ENCODE measurements at places on chromosomes 11 and 22.

DNA sequence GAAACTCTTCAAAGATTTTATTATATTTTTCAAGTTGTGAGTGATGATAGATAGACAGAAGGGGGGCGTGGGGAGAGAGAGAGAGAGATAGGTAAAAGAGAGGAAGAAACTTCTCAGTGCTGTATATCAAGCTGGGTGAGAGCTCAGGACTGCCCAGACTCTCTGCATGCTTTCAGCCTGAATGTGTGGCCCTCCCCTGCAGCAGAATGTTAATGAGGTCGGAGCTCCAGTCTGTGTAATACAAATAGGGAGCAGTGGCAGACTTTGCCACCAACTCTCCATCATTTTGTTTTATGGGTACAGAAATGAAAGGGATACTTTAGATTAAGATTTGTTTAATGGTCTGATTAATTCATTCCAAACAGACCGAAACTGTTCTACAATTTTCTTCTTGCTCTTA lies 752.8 kb downstream of the OPCML start:
- H3K36me3 ChIP-seq, result no peaks in the 10 kb centered on the region
- no peaks in the 10 kb centered on the region for H3K27me3 ChIP-seq
- DNase-seq, result no peak
- H3K27ac ChIP-seq, result no peak overlapping the region
- H3K4me1 ChIP-seq, result no peaks in the 10 kb centered on the region

- no peak overlapping the region for H3K27ac ChIP-seq
- H3K4me1 ChIP-seq, result no peaks in the 10 kb centered on the region
- no peaks in the 10 kb centered on the region for H3K27me3 ChIP-seq
- H3K36me3 ChIP-seq, result no peaks in the 10 kb centered on the region
Observed at GRCh38 chr22:47835726-47836125, 1073.3 kb downstream of the TBC1D22A start.

- no peaks in the 10 kb centered on the region for H3K36me3 ChIP-seq
- H3K4me3 ChIP-seq, result no peak overlapping the region
- peaks cover 6% of the 10 kb centered on the region for H3K4me1 ChIP-seq
- DNase-seq, result no peak
- H3K27ac ChIP-seq, result no peak overlapping the region
Observed at GRCh38 chr11:7499081-7499480, 13.8 kb downstream of the OLFML1 start.

GRCh38 chr11:126521196-126521595 lies 165.7 kb downstream of the ST3GAL4 start:
- no peaks in the 10 kb centered on the region for H3K4me1 ChIP-seq
- no peaks in the 10 kb centered on the region for H3K36me3 ChIP-seq
- no peaks in the 10 kb centered on the region for H3K27me3 ChIP-seq
- H3K4me3 ChIP-seq, result no peak overlapping the region
- H3K27ac ChIP-seq, result no peak overlapping the region
- no peak for DNase-seq

- peaks cover 8% of the 10 kb centered on the region for H3K4me1 ChIP-seq
- peaks cover 72% of the 10 kb centered on the region for H3K36me3 ChIP-seq
- peak overlapping the region; percentile 4 for H3K27ac ChIP-seq
- H3K27me3 ChIP-seq, result no peaks in the 10 kb centered on the region
Observed at GRCh38 chr11:61369372-61370348, 7.5 kb downstream of the TMEM138 start.

GRCh38 chr11:108902027-108902469 lies 237.2 kb downstream of the DDX10 start:
- H3K4me1 ChIP-seq, result peaks cover 3% of the 10 kb centered on the region
- H3K36me3 ChIP-seq, result peaks cover 17% of the 10 kb centered on the region
- no peak overlapping the region for H3K27ac ChIP-seq
- no peak overlapping the region for H3K4me3 ChIP-seq

DNA sequence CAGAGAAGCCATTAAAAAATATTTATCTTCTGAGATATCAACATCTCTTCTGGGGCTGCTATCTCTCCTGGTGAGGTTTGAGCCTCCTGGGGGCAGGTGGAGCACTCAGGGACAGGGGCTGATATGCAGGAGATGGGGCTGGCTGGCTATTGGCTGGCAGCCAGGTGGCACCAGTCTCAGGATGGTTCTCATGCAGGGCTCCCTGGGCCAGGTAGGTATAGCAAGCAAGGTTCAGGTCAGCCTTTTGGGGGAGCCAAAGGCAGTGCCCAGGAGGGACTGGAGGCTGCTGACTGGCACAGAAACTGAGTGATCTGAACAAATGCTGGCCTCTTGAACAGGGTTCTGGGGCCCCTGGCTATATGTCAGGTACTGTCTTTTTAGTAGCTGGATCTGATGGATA lies 29.7 kb upstream of the EMSY start:
- no peak overlapping the region for H3K4me3 ChIP-seq
- peaks cover 2% of the 10 kb centered on the region for H3K4me1 ChIP-seq
- peaks cover 29% of the 10 kb centered on the region for H3K27me3 ChIP-seq
- DNase-seq, result no peak
- H3K27ac ChIP-seq, result no peak overlapping the region

DNA sequence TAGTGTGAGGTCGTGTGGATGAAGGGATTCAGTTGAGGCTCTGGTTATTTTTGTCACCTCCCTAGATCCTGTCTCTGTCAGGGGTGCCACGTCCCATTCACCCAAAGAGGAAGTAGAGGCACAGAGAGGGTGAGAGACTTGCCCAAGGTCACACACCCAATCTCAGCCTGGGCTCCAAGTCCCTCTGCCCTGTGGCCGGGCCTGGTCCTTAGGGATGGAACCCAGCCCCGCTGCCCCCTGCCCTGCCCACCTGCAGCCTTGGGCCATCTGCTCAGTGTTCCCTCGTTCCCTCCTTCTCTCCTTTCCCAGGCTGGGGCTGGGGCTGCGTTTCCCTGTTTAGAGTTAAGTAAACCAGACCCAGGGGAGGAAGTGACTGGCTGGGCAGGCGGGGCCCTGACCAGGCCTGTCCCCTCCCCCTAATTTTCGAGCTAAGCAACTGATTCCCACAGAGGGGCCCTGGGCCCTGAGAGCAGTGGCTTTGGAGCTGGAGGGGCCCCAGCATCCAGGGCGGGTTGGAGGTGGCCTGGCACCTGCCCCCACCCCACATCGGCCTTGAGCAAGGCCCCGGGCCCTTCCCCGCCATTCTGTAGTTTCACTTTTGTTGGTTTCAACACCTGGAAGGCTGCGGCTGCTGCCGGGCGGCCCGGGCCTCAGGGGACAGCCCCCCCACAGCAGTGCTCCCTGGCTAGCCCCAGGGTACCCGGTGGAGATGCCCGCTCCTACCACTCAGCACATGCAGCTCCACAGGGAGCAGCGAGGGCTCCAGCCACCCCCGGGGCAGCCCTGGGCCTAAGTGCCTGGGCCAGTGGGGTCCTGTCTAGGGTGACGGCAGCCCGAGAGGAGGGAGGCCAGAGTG lies 1.5 kb downstream of the TCIRG1 start:
- peaks cover 18% of the 10 kb centered on the region for H3K36me3 ChIP-seq
- H3K4me3 ChIP-seq, result peak overlapping the region; percentile 93
- peak overlapping the region; percentile 89 for H3K27ac ChIP-seq
- H3K4me1 ChIP-seq, result peaks cover 11% of the 10 kb centered on the region

GRCh38 chr11:64998141-64998540 lies 1.4 kb upstream of the BATF2 start:
- no peaks in the 10 kb centered on the region for H3K36me3 ChIP-seq
- H3K4me1 ChIP-seq, result peaks cover 12% of the 10 kb centered on the region
- H3K27ac ChIP-seq, result peak overlapping the region; percentile 59

GRCh38 chr11:130728185-130729180 lies 187.8 kb downstream of the SNX19 start:
- H3K27me3 ChIP-seq, result no peaks in the 10 kb centered on the region
- no peak overlapping the region for H3K27ac ChIP-seq
- no peak for DNase-seq
- no peaks in the 10 kb centered on the region for H3K36me3 ChIP-seq

DNA sequence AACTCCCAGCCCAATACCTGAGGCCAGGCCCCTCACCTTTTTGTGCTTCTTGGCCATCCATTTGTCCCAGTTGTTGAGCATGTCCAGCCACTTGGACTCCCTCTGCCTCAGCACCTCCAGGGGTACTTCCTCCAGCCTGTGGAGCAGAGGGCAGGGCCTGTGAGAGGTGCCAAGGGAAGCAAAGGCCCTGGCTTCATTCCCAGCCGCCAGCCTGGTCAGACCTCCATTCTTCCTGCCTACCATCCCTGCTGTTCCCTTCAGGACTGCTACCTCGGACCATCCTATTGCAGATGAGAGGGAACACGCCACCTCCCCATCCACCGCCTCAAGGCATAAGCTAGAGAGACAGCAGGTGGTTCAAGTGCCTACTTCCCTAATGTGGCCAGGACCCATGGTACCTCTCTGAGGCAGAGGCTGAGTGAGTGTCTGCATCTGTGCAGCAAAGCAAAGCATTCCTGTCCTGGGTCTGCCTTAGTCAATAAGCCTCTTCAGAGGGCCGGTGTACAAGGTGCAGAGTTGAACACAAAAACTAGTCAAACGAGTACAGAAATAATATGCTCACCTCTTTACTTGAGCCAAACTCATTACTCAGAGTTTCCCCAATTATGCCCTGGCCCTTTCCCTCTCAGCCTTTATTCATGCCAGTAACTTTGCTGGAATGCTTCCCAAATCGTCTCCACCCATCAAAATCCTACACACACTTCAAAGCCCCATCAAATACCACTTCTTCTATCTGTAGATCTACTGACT lies 15.4 kb upstream of the CASTOR1 start:
- H3K4me3 ChIP-seq, result peak overlapping the region; percentile 70
- H3K27ac ChIP-seq, result peak overlapping the region; percentile 87

- no peak for DNase-seq
- no peaks in the 10 kb centered on the region for H3K27me3 ChIP-seq
- peaks cover 35% of the 10 kb centered on the region for H3K4me1 ChIP-seq
- H3K36me3 ChIP-seq, result peaks cover 49% of the 10 kb centered on the region
- H3K27ac ChIP-seq, result peak overlapping the region; percentile 100
Observed at GRCh38 chr11:10856689-10857458, 979 bp downstream of the ZBED5 start.

- H3K27me3 ChIP-seq, result peaks cover 2% of the 10 kb centered on the region
- H3K27ac ChIP-seq, result no peak overlapping the region
- H3K36me3 ChIP-seq, result no peaks in the 10 kb centered on the region
- H3K4me3 ChIP-seq, result no peak overlapping the region
Observed at GRCh38 chr11:19756675-19757475, 44.2 kb downstream of the NAV2 start.

- no peaks in the 10 kb centered on the region for H3K36me3 ChIP-seq
- H3K4me1 ChIP-seq, result no peaks in the 10 kb centered on the region
- H3K27ac ChIP-seq, result no peak overlapping the region
- H3K27me3 ChIP-seq, result no peaks in the 10 kb centered on the region
- no peak overlapping the region for H3K4me3 ChIP-seq
Observed at GRCh38 chr11:120125024-120125423, 12.9 kb downstream of the TRIM29 start.

GRCh38 chr11:109726061-109726460 lies 304.1 kb downstream of the C11orf87 start:
- no peaks in the 10 kb centered on the region for H3K36me3 ChIP-seq
- DNase-seq, result no peak
- H3K4me3 ChIP-seq, result no peak overlapping the region
- no peak overlapping the region for H3K27ac ChIP-seq

DNA sequence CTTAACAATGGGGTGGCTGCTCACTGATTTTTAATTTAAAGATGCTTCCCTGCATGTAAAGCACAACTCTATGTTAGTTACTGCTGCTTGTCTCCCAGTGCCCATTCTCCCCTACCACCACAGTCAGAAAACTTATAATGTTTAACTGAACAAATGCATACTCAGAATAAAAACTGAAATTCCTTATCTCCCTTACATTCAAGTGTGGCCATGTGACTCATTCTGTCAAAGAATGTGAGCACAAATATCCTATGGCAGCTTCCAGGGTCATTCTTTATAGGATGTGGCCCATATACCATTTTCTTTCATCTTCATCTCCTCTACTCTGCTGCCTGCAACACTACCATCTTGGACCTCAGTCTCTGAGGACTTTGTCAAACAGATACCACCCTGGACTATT lies 374.8 kb downstream of the DYNC2H1 start:
- H3K4me3 ChIP-seq, result no peak overlapping the region
- H3K27me3 ChIP-seq, result no peaks in the 10 kb centered on the region
- H3K27ac ChIP-seq, result no peak overlapping the region
- peaks cover 6% of the 10 kb centered on the region for H3K4me1 ChIP-seq

DNA sequence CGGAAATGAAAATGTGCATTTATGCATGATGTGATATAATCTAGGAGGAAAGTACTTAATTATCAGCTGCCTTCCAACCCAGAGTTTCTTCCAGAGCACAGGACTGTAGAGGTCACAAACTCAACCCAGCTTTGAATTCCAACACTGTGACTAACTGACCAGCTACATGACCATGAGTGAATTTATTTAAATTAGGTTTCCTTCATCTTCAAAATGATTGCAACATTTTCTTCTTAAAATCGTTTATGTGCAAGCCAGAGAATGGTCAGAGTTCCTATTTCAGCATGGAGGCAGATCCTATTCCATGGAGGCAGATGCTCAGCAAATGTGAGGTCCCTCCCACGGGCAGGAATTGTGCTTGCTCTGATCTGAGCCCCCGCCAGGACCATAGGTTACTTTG lies 42.4 kb downstream of the OSBP start:
- DNase-seq, result no peak
- H3K27ac ChIP-seq, result no peak overlapping the region
- H3K36me3 ChIP-seq, result peaks cover 34% of the 10 kb centered on the region
- no peaks in the 10 kb centered on the region for H3K4me1 ChIP-seq
- no peak overlapping the region for H3K4me3 ChIP-seq
- H3K27me3 ChIP-seq, result no peaks in the 10 kb centered on the region

GRCh38 chr22:49575703-49576081 lies 252.0 kb downstream of the BRD1 start:
- no peak overlapping the region for H3K27ac ChIP-seq
- no peaks in the 10 kb centered on the region for H3K36me3 ChIP-seq
- H3K4me1 ChIP-seq, result no peaks in the 10 kb centered on the region

DNA sequence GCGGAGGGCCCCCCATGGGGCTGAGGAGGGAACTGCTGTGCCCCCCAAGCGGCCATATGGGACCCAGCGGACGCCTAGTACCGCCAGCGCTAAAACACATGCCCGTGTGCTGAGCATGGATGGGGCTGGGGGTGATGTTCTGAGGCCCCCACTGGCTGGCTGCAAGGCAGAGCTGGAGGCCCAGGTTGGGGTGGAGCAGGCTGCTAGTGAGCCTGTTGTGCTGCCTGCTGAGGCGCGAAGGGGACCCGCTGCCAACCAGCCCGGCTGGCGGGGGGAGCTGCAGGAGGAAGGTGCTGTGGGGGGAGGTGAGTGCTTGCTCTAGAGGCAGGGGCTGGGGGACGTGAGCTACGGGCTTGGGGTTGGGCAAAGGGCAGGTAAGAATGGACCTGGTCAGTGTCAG lies 3.2 kb downstream of the PCNX3 start:
- no peak for DNase-seq
- H3K36me3 ChIP-seq, result peaks cover 46% of the 10 kb centered on the region
- no peaks in the 10 kb centered on the region for H3K27me3 ChIP-seq

DNA sequence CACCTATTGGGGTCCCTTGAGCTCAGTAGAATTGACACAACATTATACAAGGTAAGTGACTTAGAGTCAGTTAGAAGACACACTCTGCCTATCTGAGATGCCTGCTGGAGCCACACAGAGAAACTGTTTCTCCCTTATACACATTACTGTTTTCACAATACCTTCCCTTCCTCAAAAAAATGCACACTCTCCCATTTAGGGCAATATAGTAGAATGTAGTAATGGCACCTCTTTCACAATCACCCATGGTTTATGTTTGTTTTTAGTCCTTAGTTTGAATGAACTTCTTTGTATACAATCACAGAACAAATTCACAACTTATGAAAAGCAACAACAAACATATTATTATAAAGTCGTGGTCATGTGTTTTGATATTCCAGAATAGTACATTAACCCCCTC lies 14.3 kb downstream of the OR52H1 start:
- H3K36me3 ChIP-seq, result no peaks in the 10 kb centered on the region
- no peak for DNase-seq
